Glutamatergic neuron (in vitro differentiated cells): ENCODE measurements at places on chromosomes 6 and 20. TPM values are rescaled to one million over a fixed set of nuclear protein-coding genes. Genes with fewer than 3 reads are reported as not detected.

CGA gene
- total RNA-seq = not detected

CAGE1 gene
- total RNA-seq = not detected

GRCh38 chr6:65182681-65183080 is 524.3 kb downstream of the EYS start:
- DNase-seq = no peak

GRCh38 chr6:128763599-128764300 is 119.2 kb upstream of the LAMA2 start:
- no peak for DNase-seq

GRCh38 chr20:47156301-47157137 is 200.0 kb downstream of the ZMYND8 start:
- DNase-seq = no peak

MYB gene
- total RNA-seq = 0.56 TPM

SMOC2 gene
- 0.44 TPM for total RNA-seq

GRCh38 chr6:41187924-41188886 is 12.7 kb downstream of the TREML2 start:
- no peak for DNase-seq

GRCh38 chr6:53541900-53542299 is 3.0 kb downstream of the GCLC start:
- no peak for DNase-seq

- no peak for DNase-seq
Measured at GRCh38 chr6:82015526-82015925, 232.0 kb downstream of the IBTK start.

DNA sequence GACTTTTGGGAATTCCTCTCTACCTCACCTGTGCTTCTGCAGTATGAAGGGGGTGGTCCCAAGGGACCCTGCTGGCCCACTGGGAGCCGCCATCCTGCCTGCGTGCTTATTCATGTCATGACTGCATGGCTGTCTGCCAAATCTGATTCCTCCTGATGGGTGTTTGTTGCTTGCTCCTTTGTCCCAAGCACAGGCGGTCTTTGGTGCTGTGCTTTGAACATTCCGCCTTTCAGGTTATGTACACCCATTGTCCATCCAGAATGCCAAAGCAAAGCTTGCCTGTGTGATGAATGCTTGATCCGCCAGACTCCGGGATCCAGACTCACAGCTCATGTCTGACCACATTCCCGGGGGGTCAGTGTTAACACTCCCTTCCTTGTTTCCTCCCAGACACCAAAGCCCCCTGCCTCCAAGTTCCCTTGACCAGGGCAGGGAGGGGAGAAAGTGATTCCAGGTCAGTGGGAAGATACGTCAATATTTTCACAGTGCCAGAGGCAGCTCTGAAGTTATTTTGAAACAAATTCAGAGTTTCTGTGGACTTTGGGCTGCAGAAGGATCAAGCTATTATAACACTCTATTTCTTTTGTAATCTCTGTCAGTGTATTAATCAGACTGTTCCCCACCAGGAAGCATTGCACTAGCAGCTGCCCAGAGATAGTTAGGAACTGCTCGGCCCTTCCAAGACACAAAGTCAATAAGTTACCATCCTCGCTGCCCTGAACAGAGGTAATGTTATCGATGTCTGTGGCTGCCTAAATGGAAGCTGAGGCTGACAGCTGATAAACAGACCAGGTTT is 9.5 kb downstream of the DAAM2 start:
- no peak for DNase-seq

DNA sequence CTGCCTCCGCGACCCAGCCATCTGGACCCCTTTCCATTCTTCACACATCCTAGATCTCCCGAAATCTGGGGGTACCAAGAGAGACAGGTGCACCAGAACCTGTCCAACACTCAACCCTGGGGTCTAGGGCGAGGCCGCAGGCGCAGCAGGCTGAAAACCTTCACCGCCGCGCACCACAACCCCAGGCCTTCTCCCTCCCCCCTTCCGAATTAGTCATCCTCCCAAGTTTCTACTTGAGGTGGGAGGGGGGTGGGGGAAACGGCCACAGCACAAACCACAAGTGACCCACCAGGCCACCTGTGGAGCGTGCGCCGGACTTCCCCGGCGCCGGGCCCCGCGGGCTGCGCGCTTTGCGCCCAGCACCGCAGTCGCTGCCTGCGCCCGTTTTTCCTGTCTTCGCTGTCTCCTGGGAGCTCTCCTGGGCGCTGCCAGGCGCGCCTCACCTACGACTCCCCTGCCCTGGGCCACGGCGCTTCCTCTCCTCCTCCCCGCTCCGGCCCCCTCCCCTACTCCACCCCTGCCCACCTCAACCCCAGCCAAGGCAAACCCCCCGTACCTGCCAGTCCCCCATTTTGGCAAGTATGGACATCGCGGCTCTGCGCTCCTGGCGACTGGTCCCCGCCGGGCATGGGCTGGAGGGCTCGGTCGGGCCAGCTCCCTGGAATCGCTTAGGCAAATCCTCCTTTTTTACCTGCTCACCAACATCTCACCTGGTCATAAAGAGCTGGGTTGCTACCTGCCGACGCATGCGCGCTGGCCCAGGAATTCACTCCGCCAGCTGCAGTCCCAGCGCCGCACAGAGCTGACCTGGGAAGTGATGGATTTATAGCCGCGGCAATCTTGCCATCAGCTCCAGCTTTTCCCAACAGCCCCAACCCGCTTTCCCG is 4.2 kb upstream of the TFAP2A start:
- DNase-seq = no peak

IFNGR1 gene
- total RNA-seq = 36.4 TPM

DNA sequence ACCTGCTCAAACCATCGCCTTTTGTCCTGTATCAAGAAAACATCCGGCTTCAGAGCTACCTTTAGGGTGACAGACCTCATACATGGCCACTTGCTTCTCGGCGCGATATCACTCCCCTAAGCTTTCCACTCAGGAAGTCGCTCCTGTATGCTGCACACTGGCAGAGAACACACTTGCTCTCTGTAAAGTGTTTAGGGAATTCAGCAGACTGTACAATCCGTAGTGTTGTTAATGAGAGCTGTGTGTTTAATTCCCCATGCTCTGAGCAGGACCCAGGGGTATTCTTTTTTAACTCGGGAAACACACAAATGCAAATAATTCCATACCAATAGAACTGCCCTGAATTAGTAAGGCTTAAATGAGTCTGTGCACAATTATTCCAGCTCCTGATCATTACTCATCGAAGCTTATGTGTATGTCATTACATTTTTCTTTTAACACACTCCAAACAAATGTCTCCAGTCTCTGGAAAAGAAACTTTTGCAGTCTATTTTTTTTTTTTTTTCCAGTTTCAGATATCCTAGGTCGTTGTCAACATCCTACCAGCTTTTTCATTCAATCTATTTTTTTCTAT is 338.7 kb upstream of the ARID1B start:
- no peak for DNase-seq

SPDEF gene
- not detected for total RNA-seq

- DNase-seq = no peak
Measured at GRCh38 chr6:13260101-13260598, 68.2 kb downstream of the TBC1D7 start.

GRCh38 chr6:40425192-40425919 is 161.8 kb downstream of the LRFN2 start:
- DNase-seq = peak; percentile 56

- DNase-seq = no peak
Measured at GRCh38 chr6:87899499-87900147, 148.0 kb upstream of the SPACA1 start.

DNA sequence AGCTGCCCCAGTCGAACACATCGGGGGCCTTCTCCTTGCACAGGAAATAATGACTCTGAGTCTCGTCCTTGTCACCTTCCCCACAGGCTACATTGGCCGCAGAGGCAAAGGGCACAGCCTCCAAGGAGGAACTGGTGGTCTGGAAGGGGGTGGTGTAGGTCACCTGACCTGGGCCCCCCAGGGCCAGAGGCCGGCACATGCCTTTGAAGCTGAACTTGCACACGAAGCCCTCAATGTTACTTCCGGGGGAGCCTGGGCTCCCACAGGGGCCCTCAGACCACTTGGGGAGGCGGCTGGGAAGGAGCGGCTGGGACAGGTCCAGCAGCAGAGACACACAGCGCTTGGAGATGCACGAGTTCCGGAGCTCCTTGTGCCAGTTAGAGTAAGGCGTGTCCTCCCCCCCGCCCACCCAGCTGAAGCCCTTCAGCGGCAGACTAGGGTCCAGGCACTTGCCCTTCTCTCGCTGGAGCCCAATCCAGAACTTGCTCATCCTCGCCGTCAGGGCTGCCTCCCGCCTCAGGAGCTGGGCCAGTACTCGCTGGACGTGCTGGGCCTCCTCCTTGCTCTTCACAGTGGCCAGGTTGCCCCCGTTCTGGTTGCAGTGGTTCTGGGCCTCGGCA is 578 bp downstream of the CD93 start:
- DNase-seq = no peak

DNA sequence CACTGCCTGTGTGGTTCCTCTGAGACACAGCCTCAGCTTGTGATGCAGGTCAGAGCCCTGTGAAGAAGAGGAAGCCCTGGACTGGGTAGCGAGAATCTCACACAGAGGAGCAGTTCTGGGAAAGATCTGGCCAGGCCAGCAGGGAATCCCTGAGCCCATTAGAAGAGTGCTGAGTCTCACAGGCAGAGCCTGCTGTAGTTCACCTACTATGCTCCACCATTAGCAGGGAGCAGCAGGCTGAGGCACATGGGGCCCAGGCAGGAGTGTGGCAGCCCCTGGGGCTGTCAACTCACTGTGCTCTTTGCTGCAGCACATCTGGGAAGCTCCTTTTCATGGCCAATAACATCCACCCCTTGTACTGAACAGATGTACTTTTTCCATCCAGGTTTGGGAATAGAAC is 146.8 kb upstream of the B3GAT2 start:
- DNase-seq = no peak

SLC24A3 gene
- 9.7 TPM for total RNA-seq

GRCh38 chr6:127971945-127972391 is 71.1 kb upstream of the THEMIS start:
- no peak for DNase-seq
